Activated gamma-delta T cell (primary cell): ENCODE measurements at places on chromosomes 4 and X.

GRCh38 chr4:159757499-159757898 is 654.6 kb downstream of the RAPGEF2 start:
- no peak for DNase-seq

GRCh38 chr4:118898684-118899138 is 10.1 kb downstream of the SYNPO2 start:
- no peak for DNase-seq

GRCh38 chr4:183354219-183354618 is 32.0 kb upstream of the CLDN24 start:
- DNase-seq = no peak

DNA sequence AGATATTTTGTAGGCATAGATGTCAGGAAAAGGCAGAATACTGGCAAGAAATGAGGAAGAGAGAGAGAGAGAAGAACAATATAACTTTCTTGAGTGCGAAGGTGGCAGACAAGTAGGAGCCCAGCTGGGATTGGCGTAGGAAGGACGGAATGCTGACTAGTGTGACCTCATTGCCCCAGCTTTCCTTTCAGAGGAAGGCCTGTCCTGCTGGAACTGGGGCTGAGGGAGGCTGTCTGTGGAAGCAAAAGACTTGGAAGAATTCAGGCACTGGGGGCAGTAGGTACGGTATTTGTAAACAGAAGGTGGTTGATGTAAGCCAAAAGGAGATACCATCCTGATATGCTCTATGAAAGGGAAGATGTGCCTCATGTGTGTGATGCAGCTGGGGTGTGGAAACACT is 818.4 kb downstream of the ADGRL3 start:
- no peak for DNase-seq

DNA sequence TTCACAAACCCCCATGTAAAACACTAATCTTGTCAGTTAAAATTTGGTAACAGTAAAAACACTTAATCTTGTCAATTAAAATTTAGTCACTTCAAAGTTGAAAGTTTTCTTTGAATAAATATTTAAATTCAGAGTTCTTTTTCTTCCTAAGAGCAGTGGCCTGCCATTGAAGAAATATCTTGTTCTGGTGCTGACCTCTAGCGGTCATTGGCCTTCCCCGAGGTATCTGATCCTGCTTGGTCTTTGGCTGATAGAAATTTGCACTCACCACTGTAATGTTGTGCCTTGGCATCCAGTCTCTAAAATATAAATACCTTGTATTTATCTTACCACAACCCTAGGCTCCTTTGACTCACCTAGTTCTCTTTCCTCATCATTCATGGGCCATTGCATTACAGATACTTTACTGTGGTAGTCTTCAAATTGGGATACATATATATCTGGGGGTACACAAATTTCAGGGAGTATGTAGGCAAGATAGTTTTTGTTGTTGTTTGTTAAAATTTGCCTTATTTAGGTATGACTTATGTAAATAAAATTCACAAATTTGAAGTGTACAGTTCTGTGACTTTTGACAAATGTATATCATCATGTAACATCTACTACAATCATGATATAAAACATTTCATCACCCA is 6.7 kb upstream of the ART3 start:
- DNase-seq = no peak

- no peak for DNase-seq
These were observed 38.4 kb downstream of the SAGE1 start for GRCh38 chrX:135931644-135932487.

DNA sequence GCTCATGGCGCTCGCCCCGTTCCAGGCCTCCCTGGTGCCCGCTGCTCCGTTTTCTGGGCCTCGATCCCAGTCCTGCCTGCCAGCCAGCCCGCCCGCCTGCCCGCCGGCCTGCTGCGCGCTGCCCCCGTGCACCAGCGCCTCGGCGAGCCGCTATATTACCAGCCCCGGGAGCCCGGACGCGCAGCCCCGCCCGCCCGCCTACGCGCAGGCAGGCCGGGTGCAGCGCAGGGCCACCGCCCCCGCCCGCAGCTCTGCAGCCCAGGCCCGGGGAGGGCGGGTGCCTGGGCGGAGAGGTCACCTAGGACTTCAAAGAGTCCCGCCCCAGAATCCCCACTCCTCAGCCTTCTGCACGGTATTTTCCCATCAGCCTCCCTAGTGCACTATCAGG is at the start of gene MAOB:
MAOB (minus strand) TSS at position 157 of the 388 bp plus-strand sequence; CDS start at position 6, 151 bp downstream.
- DNase-seq = no peak

DNA sequence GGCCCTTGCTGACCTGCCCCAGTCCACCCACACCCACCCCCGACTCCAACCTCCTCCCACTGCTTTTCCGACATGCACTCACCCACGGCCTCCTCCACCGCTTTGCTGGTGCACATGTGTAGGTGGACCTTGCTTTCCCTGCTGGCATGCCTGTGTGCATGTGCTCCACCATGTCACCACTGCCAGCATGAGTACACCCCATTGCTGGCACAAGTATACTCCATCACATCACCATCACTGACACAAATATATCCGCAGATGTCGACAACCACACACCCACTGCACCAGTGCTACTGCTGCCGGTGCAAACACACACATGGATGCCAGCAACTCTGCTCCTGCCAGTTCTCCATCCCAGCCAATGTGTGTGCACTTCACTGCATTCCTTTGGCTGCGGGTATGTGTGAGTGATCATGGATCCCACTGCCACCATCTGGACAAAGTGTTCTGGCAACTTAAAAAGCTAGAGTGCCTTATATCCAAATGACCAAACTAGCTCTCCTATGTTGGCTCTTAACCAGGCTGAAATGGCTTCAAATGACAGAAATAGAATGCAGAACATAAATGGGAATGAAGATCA is 1072.3 kb downstream of the RAPGEF2 start:
- DNase-seq = no peak

GRCh38 chr4:31190671-31191070 is 470.5 kb downstream of the PCDH7 start:
- no peak for DNase-seq

DNA sequence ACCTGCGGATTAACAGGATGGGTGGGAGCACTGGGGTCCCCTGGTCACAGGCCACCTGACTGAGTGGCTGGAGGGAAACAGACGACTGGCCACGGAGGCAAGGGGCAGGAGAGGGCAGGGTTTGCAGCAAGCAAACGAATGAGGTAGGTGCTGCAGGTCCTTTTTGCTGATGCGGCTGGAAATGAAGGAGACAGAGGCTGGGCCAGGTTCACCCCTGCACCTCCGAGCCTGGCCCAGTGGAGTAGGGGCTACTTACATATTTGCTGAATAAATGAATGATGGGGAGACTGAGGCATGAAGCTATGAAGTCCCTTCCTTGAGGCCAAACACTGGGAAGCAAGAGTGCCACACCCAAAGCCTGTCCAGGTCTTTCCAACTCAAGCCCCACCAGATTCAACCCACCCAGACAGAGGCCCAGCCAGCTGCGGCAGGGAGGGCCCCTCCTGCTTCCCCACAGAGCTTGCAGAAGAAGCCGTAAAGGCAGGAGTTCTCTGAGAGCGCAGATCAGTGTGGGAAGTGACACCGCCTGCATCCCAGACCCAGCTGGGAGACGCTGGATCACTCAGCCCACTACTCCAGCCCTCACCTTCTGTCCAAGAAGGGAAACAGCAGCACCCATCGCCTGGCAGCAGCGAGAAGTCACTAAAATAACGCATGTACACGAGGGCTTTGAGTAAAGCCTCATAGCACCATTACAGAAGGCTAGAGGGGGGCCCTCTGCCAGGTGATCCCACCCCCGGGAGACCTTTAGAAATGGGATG is 36.1 kb upstream of the C4orf50 start:
- no peak for DNase-seq

GRCh38 chrX:44401151-44401550 is 57.7 kb upstream of the EFHC2 start:
- DNase-seq = no peak

- DNase-seq = no peak
These were observed 16.2 kb downstream of the CTAG1B start for GRCh38 chrX:154602766-154603437.

DNA sequence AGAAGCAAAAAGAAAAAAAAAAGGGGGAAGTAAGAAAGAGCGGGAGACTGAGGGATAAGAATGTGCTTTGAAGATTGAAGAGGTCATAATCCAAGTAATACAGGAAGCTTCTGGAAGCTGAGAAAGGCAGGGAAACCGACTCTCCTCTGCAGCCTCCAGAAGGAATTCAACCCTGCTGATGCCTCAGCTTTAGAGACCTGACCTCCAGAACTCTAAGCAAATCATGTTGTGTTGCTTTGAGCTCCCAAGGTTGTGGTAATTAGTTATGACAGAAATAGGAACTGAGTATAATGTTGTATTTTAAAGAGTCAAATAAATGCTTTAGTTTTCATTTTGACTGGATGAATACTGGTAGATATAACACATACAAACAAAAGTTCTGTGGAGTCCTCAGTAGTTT is 48.0 kb upstream of the FAT1 start:
- no peak for DNase-seq

- DNase-seq = no peak
These were observed 840 bp upstream of the RPL34 start for GRCh38 chr4:108619372-108620100.

DNA sequence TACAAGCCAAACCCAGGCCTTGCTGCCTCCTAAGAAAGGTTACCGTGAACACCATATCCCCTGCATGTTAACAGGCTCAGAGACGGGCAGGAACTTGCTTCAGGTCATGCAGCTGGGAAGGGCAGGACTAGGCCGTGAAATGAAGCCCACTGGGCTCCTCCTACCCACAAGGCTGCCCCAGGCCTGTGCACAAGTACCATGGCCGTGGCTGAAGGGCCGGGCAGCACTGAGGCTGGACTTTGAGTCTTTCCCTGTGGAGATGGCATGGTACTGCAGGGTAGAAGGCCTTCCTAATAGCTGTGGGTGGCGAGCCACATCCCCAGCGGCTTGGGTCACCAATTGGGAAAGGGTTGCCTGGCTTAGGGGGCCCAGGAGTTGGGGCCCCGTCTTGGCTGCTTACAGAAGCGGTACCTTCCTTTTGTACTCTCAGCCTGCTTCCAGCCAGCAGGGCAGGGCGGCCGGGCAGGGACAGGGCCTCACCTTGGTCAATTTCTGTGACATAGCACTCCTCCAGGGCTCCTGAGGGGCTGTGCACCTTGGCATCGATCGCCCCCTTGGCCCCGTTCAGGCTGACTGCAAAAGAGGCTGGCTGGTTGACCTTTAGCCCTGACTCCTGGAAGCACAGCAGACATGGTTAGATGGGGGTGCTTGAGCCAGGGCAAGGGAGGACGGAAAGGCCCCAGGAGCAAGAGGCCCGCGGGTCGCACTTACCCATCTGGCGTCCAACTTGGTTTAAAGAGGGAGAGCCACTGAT is 23.8 kb downstream of the FLNA start:
- no peak for DNase-seq

DNA sequence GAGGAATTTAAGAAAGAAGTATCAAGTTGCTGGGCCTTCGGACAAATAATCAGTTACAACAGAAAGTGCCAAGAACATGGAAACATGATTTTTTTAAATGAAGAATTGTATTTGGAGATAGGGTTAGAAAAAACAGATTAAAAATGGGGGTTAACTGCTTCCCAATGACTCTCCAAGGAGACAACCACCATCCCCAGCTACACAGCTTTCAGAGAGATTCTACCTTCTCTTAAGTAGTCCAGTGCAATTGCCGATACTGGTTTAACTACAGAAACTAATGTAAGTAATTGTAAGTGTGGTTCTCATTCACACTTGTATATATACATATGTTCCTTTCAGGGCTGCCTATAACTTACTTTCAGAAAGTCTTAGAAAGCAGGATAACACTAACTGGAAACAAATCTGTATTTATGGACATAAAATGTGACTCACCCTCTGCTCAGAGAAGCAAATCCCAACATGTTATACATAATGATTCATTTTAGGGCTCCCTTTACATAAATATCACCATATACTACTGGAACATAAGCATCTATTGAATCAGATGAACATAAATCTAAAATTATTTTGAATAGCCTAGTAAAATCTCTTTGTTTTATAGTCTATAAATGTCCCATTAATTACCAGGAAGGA is 248.9 kb upstream of the UGT8 start:
- no peak for DNase-seq

- no peak for DNase-seq
These were observed 190.9 kb upstream of the BANK1 start for GRCh38 chr4:101599620-101600019.

DNA sequence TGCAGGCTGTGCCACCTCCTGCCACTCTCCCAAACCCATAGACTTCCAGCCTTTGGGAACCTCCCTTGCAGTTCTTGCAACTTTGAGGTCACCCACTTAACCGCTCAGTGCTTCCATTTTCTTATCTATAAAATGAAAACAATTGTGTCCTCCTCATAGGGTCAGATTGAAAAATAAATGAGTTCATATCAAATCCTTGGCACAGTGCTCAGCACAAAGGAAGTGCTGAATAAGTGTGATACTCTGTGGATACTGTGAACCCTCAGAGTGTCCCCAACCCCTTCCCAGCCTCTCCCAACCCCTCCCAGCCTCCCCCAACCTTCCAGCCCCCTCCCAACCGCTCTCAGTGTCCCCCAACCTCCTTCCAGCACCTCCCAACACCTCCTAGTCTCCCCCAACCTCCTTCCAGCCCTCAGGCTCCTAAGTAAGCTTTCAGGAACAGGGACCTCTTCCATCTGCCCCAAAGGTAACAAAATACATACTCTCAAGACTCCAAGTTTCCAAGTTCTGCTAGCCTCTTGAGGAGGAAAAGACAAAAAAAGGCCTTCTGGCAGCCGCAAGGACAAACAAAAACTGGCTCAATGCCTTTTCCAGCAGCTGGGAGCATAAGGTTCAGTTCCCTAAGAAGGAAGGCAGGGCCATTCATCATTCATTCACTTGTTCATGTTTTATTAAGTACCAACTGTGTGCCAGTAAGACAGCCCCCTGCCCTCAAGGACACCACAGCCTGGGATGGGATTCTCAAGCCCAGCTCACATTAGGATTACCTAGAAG is 46.1 kb upstream of the LGI2 start:
- DNase-seq = no peak

- DNase-seq = no peak
These were observed 10.1 kb upstream of the RPL39 start for GRCh38 chrX:119801253-119802221.
